NCI-H2171 (cell line): ENCODE measurements at places on chromosomes 2 and 18.

GRCh38 chr2:48856144-48856543 is 100.6 kb upstream of the LHCGR start:
- DNase-seq = no peak

DNA sequence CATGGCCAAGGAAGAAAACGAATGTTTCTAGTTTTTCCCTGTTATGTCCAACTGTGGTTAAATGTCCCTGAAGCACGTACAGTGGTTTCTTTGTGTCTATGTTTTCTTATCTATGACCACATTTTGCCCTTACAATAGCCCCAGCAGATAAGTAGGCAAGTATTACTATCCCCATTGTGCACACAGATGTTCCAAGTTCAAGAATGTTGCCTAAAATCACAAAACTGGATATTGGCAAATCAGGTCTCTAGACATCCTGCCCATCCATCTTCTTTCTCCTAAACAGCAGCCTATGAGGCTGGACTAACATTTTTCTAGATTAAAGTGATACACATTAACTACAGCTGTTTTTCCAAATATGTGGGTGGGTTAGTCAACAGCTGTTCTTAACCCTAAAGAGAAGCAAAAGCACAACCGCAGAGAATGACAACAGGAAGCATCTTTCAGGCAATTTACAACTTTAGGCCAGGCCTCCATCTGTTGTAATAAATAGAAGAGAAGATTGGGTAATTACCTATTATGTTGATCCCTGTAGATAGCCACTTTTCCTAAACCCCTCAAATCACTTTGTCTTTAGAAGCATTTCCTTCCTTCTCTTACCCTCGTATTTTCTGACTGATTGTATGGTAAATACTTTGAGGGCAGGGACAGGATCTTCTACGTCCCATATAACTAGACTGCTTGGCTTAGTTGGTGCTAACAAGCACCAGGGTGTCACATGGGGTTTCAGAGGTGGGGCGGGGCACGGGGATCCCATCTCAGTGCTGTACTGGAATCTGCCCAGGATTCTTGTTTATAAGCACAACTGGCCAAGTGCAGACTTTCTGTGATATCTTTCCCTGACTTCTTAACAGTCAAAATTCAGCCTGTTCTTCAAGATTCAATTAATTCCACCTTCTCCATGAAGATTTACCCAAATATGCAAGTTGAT is 132.1 kb upstream of the SETBP1 start:
- DNase-seq = no peak

DNA sequence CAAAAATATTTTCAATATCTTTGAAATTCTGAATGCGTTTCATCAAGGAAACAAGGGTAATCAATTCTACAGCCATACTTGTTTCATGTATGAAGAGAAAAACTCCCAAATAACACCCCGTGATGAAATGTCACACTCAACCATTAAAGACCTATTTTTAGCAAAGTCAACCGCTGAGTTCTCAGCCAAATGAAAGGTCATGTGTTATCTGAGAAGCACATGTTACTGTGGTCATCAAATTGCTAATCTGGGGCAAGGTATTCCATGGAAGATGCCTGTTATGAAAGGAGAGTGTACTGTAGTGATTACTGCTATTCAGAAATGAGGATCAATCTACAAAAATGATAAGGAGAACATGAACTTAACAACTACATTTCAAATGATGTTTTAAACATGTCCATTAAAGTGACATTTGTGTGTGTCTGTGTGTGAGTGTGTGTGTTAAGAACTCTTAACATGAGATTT is 126.7 kb downstream of the BCL2 start:
- no peak for DNase-seq

DNA sequence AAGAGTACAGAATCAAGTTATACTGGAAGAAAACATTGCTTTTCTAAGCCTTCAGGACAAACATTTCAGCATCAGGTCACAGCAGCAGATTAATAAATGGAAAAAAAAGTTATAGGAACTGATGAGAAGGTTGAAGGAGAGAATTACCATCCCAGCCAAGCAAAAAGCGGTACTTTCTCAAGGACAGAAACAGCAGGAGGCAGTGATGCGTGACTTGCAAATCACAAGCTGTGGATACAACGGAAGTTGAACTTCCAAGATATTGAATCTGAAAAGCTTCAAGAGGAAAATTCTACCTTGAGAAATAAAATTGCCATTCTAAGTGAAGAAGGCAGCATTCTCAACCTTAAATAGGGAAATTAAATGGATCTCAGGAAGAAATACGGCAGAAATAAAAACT is 18.5 kb upstream of the SERPINB12 start:
- peak; percentile 1 for DNase-seq

DNA sequence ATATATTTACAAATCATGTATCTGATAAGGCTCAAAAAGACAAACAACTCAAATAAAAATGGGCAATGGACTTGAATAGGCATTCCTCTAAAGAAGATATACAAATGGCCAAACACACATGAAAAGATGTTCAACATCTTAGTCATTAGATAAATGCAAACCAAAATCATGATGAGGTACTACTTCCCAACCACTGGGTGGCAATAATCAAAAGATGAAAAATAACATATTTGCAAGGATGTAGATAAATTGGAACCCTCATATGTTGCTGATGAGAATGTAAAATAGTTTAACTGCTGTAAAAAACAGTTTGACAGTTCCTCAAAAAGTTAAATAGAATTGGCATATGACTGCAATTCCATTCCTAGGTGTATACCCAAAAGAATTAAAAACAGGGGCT is 132.3 kb downstream of the TTC32 start:
- no peak for DNase-seq

- DNase-seq = no peak
Observed at GRCh38 chr2:227010433-227010832, 153.6 kb downstream of the COL4A4 start.

- no peak for DNase-seq
Observed at GRCh38 chr2:143056550-143056949, 72.7 kb upstream of the ARHGAP15 start.

DNA sequence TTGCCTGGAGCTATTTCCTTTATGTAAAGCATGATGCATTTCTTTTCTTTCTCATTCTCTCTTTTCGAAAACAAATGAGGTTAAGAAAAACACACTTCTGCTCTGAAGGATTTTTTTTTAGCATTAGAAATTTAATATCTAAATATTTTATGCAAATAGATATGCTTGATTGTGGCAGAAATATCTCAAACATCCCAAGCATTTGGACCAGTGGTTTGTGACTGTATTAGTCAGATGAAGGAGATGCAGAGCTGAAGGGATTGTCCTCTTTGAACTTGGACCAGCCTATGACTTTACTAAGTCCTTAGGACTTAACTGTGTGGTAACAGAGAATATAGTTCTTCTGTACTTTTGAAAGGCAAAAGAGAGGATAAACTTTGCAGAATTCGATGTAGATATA is 335.9 kb upstream of the NT5C1B start:
- DNase-seq = no peak

GRCh38 chr18:39587586-39587985 is 2022.0 kb upstream of the CELF4 start:
- DNase-seq = no peak

- no peak for DNase-seq
Observed at GRCh38 chr2:186740266-186740665, 46.4 kb downstream of the FAM171B start.

DNA sequence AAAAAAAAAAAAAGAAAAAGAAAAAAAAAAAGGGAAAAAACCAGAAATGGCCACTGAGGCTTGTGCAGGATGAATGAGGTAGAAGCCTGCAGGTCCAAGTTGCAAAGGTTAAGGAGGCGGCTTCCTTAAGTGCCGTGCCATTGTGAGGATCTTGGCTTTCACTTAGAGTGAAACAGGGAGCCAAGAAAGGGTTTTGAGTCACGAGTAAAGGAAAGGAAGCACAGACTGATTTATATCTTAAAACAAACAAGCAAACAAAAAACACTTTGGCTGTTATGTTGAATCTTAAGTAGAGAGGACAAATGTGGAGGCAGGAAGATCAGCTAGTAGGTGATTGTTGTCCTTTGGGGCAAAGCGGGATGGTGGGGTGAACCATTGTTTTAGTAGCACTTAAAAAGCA is 749.7 kb upstream of the SOX11 start:
- DNase-seq = no peak

DNA sequence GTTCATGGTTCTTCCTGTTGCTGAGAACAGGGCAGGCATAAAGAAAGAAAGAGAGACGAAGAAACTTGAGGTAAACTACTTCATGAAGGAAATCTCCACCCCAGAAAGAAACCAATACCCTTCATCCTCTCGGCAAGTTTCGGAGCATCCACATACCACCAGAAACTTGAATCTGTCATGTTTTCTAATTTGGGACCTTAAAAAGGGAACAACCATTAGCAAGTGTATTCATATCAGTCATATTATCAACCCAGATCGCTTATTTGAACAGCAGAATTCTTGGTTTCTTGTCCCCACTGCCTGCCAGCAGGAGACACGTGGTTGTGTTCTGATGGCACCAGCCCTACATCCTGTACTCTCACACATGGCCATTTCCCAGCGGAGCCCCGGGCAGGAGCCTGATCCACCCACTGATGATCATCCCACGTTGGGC is 53.2 kb upstream of the FZD7 start:
- no peak for DNase-seq

GRCh38 chr18:50709193-50709592 is 110.6 kb downstream of the MRO start:
- no peak for DNase-seq

- no peak for DNase-seq
Observed at GRCh38 chr2:178277741-178278197, 83.5 kb downstream of the OSBPL6 start.

GRCh38 chr2:46481198-46482193 is 2.1 kb downstream of the TMEM247 start:
- DNase-seq = no peak

- DNase-seq = no peak
Observed at GRCh38 chr2:72933646-72934151, 16.4 kb downstream of the EMX1 start.

DNA sequence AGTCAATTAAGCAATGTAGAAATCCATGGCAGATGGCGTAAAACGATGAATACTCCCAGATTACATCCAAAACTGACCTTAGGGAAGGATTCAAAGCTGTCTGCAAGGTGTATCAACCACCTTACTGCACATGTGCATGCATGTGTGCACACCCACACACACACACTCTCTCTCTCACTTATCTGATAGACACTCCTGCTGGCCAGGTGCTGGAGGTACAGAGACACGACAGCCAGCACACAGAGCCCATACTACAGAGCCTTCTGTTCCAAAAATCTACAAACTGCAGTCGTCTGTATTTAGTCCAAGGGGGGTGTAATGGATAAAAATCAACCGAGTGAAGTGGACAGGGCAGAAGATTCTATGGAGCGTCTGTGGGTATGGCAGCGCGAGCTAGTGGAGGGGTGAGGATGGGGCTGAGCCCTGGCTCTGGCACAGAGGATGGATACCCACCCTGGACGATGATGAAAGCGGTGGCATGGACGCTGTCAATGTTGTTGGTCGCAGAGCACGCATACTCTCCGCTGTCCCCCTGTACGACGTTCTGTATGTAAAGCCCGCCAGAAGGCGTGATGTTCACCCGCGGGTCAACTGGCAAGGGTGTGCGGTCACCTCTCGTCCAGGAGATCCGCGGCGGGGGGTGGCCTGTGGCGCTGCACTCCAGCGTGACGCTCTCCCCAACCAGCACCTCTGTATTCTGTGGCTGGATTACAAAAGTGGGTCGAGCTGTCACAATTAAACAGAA is 78.4 kb downstream of the PXDN start:
- DNase-seq = no peak

GRCh38 chr2:52117299-52117698 is 1085.4 kb upstream of the NRXN1 start:
- DNase-seq = no peak

DNA sequence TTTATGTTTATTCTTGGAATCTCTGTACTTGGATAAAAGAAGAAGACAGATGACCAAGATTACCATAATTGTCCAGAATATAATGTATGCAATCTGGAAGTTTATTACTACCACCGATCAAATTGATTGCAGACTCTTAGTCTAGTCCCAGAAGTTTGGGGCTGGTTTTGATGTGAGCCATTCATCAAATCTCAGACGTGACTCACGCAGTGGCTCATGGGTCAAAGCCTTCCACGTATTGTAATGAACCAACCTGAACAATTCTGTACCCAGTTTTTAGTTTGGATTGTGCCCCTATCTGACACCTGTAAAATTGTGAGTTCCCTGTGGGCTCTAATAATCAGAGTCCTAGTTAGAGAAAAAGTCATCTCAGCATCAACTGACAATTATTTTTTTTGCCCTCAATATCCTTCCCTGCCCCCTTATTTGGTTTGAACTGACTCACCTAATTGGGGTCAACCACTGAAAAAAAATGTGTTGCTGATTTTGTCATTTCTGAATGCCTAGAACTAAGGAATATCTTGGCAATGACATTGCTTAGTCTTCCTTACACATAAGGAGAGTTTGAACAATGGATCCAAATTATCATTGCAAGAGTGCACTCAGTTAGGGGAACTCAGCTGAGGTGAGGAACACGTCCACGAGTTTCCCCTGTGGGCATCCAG is 219.5 kb upstream of the NRP2 start:
- DNase-seq = no peak

DNA sequence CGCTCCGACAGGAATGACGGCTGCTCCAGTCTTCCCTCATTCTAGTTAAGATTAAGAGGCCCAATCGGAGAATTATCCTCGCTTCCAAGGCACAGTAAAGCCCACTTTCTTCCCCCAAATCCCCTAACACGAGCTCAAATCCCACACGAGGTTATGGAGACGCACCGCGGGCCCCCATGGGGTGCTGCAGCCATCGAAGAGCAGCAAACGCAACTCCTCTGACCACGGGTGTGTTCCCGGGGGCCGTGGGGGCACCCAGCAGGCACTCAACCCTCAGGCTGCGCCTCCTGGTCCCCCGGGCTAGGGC is 446 bp downstream of the COPS9 start:
- no peak for DNase-seq

GRCh38 chr18:75363446-75364225 is 63.9 kb downstream of the SMIM21 start:
- no peak for DNase-seq

GRCh38 chr2:63432373-63432772 is 155.9 kb downstream of the WDPCP start:
- DNase-seq = no peak

DNA sequence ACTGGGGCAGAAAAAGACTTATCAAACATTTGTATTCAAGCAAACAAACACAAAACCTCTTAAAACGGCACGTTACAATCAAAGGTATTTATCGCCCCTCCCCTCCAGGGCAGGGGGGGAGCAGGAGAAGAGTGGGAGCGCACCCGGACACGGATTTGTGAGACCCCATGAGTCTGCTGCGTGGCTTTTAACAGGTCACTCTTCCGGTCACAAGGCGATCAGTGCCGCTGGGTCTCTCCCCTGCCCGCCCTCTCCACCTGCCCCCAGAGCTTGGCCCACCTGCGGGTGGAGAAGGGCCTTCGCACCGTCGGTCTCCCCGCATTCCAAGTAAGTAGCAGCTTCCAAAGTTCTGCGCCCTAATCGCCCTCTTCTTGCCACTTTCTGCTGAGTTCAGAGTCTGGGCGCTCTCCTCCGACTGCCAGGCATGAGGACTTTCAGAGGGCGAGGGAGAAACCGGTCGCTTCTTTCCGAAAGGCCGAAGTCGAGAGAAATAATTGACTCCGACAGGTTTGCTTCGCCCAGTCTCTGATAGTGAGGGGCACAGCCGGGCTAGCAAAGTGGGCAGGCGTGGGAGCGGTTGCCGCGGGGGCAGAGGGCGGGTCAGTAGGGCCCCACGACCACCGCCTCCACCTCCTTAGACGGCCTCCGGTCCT is 800 bp downstream of the RPRM start:
- peak; percentile 62 for DNase-seq
